ENCODE measurements at places on chromosomes 13 and 19.

DNA sequence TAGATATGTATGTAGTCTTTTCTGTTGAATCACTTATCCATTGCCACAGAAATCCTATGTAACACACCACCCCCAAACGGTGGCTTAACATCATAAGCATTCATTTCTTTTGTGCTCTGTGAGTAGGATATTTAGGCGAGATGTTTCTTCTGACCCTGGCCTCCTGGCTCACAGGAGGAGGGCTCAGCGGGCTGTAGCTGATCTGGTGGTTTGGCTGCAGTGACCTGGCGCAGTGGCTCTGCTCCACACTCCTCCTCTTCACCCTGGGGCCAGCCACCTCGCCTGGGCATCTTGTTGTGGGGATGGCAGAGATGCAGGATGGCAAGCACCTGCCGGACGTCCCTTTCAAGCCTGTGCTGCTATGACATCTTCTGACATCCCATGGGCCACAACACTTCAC lies 147.1 kb upstream of the IRS2 start:
- no peak for DNase-seq

DNA sequence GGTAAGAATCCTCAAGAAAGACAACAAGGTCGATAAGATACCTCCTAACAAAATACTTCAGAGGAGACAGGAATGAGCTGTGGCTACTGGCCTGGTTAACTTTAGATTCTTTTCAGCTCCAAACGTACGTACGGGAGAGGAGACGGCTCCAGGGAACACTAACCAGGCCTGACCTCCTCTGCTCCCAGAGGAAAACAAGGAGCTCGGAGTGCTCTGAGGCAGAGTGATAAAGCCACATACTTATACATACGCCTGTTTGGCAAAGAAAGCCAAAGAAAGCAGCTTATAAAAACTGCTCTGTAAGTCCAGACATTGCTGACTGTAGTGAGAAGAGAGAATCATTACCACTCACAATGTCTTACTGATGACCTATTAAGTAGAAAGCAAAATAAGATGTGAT lies 263.9 kb downstream of the MZT1 start:
- no peak for DNase-seq

DNA sequence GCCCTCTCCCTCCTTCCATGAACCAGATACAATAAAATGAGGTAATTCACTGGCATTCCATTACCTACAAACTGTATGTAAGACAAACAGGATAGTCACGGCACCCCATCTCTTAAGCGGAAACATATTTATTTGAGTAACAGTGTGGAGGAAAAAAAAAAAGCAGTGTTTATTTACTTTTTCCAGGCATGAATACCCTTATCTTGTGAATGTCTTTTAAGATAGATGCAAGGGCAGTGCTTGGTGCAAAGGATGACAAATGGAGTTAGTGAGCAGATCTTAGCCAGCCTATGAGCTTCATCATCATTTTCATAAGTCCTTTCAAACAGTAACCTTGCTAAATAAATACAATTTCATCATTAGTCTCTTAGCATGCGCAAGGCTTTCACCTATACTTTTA lies 1661.8 kb upstream of the SPRY2 start:
- DNase-seq, result no peak

DNA sequence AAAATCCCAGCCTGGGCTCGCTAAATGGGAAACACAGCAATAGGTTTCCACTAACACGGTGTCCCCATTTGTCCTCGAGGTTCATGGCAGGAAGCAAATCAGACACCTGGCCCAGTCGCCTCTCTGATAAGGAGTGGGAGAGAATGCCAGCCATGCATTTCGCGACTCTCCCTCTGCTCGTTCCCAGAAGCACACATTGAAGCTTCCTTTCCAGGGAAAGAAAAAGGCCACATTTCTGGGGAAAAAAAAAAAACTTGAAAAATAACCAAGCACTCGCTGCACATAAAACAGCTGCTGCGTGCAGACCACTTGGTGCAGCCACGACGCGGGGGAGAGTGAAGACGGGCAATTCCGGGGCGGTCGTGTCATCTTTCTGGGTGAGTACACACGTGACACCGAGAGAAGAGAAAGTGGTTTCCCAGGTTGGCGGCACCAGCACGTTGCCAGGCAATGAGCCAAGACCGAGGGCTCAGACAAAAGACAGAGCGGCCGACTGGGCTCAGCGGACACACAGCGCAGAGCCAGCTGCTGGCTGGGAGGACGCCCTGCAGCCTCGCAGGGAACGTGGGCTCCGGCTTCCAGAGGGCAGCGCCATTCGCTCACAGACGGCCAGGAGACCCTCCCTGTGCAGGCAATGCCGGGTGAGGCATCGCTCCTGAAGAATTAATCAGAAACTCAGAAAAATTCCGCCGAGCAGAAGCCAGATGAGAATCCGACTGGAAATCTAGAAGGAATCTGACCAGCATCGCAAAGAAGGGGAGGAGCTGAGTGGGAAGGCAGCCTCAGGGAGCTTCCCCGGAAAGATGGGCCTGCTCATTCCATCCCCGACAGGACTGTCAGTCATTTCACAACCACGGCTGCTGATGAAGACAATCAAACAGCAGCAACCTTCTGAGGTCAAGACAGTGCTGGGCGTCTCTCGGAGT lies 83.2 kb upstream of the IRS2 start:
- peak; percentile 77 for DNase-seq

DNA sequence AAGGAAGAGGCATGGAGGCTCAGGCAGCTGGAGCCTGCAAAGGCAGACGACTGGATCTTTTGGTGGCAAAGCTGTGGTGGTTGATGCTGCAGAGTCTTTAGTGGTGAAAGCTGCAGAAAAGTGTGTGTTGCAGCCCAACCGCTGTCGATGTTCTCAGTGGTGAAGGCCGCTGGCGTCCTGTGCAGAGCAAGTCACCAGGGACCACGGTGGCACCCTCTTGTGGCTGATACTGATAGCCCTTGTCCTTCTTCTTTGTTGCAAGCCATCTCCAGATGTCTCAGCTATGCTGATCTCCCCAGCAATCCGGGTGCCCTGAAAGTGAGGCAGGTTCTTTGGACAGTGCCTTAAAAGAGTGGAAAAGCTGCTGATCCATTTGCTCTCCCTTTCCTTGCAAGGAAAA lies 610.9 kb upstream of the PCDH9 start:
- no peak for DNase-seq

DNA sequence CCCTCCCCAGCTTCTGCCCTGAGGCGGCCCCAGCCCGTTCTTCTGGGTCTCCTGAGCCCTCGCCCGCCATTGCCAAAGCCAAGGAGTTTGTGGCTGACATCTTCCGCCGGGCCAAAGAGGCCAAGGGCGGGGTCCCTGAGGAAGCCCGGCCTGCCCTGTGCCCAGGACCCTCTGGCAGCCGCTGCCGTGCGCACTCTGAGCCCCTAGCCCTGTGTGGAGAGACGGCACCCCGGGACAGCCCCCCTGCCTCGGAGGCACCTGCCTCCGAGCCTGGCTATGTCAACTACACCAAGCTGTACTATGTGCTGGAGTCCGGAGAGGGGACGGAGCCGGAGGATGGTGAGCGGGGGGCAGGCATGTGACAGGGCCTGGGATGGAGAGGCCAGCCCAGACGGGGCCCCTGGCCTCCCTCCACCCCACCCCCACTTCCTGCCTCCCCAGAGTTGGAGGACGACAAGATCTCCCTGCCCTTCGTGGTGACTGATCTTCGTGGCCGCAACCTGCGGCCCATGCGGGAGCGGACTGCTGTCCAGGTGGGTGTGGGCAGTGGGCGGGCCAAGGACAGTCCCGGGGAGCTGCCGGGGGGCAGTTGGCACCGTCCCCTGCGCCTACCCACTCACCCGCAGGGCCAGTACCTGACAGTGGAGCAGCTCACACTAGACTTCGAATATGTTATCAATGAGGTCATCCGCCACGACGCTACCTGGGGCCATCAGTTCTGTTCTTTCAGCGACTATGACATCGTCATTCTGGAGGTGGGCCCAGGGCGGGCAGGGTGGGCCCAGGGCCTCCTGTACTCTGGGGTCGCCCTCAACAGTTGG lies 7.0 kb downstream of the DCAF15 start:
- no peak for DNase-seq

- DNase-seq, result no peak
Observed at GRCh38 chr13:31675440-31675953, 63.8 kb upstream of the RXFP2 start.

- DNase-seq, result no peak
Observed at GRCh38 chr13:27774169-27774568, 18.1 kb upstream of the GSX1 start.

DNA sequence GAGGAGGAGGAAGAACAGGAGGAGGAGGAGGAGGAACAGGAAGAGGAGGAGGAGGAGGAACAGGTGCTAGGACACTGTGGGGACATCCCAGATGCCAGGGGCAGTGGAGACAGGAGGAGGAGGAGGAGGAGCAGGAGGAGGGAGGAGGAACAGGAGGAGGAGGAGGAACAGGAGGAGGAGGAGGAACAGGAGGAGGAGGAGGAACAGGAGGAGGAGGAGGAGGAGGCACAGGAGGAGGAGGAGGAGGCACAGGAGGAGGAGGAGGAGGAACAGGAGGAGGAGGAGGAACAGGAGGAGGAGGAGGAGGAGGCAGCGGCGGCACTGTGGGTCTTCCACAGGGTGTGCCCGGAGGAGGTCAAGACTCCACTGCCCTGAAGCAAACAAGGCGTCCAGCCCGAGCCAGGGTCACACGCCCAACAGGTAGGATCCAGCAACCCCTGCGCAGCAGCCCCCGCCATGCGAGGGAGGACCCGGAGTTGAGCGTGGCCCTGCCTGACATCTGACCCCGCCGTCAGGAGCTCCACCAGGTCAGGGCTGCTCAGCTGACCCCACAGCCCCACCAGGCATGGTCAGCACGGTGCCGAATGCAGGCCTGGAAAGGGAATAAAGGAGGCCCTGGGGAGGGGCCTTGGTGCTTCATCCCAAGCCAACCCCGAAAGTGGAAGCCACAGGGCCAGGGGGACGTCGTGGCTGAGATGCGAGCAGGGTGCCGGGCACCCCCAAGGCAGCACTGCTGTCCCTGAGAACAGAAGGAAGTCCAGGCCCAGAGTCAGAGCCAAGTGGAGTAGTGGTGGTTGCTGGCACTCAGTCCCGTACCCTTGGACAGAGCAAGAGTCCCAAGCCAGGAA lies 9.2 kb downstream of the SBNO2 start:
- no peak for DNase-seq

DNA sequence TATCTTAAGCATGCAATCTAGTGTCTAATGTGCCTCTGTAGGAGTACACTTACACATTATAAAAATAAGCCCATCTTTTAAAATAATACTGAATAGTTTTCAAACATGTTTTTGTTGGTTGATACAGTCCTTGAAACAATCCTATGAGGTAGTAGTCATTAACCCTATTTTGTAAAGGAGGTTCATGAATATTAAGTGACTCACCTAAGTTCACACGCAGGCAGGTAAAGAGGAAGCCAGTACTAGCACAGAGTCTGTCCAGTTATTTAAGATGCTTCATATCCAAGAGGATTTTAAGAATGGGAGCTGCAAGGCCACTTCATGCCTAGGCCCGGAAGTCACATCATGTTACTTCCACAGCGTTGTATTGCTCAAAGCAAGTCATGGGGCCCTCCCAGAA lies 121.0 kb upstream of the MAB21L1 start:
- no peak for DNase-seq

- no peak for DNase-seq
Observed at GRCh38 chr13:112753833-112754232, 64.0 kb downstream of the ATP11A start.

DNA sequence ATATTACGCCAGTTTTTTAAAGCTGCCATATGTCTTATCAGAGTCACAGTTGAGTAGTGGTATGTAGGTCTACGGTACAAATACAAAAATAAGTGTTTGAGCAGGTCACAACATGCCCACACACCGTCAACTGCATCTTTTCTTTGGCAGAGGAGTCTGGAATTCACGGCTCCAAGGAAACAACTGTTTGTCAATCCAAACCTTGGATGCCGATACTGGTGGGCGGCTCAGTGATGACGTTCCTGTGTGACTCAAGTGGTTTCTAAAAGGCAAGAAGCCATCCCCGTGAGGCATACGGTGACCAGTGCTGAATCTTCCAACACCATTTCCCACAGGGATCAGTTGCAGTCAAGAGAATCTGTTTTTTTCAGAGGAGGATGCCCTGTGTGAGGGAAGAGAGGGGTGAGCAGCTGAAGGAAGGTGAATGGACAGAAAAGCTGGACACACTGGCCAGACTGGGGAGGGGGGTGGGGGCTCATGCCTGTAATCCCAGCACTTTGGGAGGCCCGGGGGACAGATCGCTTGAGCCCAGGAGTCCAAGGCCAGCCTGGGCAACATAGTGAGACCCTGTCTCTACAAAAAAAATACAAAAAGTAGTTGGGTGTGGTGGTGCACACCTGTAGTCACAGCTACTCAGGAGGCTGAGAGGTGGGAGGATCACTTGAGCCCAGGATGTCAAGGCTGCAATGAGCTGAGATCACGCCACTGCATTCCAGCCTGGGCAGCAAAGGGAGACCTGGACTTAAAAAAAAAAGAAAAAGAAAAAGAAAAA lies 22.8 kb upstream of the CEBPG start:
- DNase-seq, result no peak

GRCh38 chr13:30464496-30465342 lies 1.0 kb downstream of the HMGB1 start:
- DNase-seq, result peak; percentile 74

- no peak for DNase-seq
Observed at GRCh38 chr13:18948012-18948663, 233.5 kb downstream of the TUBA3C start.

GRCh38 chr19:12946092-12946721 lies 545 bp downstream of the RAD23A start:
- DNase-seq, result peak; percentile 78

DNA sequence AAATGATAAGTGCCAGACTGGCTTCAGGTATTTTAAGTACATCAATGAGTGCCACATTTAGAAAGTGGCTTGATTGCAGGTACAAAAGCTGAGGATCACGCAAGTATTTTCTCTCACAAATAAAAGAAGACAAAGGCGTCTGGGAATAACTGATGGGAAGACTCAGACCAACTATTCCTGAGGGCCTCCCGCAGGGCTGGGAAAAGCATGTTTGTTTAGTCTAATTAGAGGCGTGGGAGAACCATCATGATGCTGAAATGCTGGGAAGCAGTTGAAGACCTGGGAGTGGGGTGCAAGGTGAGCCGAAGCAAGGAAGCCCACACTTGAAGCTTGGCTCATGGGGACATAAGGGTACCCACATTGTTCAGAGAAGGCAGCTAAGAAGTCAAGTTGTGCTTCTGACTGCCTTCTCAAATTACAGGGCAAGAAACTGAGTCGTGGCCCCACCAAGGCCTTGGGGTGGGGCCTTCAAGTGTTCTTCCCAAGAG lies 536.0 kb downstream of the MYO16 start:
- no peak for DNase-seq

GRCh38 chr19:6590827-6591319 lies at the start of gene CD70:
TSS of gene CD70 (minus strand) at chr19:6591150. CDS start at chr19:6591002, 148 bp downstream.
- no peak for DNase-seq

DNA sequence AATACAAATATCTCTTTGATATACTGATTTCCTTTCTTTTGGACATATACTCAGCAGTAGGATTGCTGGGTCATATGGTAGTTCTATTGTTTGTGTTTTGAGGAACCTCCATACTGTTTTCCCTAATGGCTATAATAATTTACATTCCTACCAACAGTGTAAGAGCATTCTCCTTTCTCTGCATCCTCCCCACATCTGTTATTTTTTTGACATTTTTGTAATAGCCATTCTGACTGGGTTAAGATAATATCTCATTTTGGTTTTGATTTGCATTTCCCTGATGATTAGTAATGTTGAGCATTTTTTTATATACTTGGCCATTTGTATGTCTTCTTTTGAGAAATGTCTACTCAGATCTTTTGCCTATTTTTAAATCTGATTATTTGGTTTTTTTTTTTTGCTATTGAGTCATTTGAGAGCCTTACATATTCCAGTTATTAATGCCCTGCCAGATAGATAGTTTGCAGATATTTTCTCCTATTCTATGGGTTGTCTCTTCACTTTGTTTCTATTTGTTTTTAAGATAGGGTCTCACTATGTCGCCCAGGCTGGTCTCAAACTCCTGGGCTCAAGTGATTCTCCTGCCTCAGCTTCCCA lies 95.7 kb downstream of the FNDC3A start:
- DNase-seq, result no peak

GRCh38 chr13:42039457-42039945 lies 8.9 kb upstream of the DGKH start:
- no peak for DNase-seq

Measured in ureter (tissue), 1 donor.